ENCODE measurements at places on chromosomes 5 and 9. TPM values are rescaled to one million over a fixed set of nuclear protein-coding genes. Genes with fewer than 3 reads are reported as not detected.

The LHX3 gene
- not detected for total RNA-seq

The CFAP90 gene
- not detected for total RNA-seq

The KLHL3 gene
- total RNA-seq: 32.6 TPM

The ALDH1B1 gene
- 12.1 TPM for total RNA-seq

The BTNL8 gene
- 0.19 TPM for total RNA-seq

The PRSS3 gene
- 0.51 TPM for total RNA-seq

The NAIP gene
- 3.2 TPM for total RNA-seq

The F12 gene
- total RNA-seq: 0.85 TPM

The C9orf153 gene
- total RNA-seq: 0.14 TPM

The GNAQ gene
- 88.6 TPM for total RNA-seq

The CDC25C gene
- 2.4 TPM for total RNA-seq

The RHOBTB3 gene
- 30.3 TPM for total RNA-seq

The SPTLC1 gene
- total RNA-seq: 127 TPM

The GFI1B gene
- total RNA-seq: not detected

The RORB gene
- 0.09 TPM for total RNA-seq

The ACO1 gene
- 73.3 TPM for total RNA-seq

The GARIN3 gene
- not detected for total RNA-seq

The CCT5 gene
- 663 TPM for total RNA-seq

The SLC24A2 gene
- total RNA-seq: not detected

The TNFSF15 gene
- total RNA-seq: 2.0 TPM

All from dermis blood vessel endothelial cell (primary cell).